Mucosa of descending colon (tissue), 3 donors: ENCODE measurements at places on chromosomes 4 and X. TPM values are rescaled to one million over a fixed set of nuclear protein-coding genes. Genes with fewer than 3 reads are reported as not detected.

- no peak for DNase-seq
Observed at GRCh38 chr4:150768497-150768896, 186.5 kb downstream of the MAB21L2 start.

GRCh38 chrX:41350150-41350975 is 16.4 kb downstream of the DDX3X start:
- no peak for DNase-seq

GRCh38 chrX:111504941-111505340 is 6.5 kb upstream of the SERTM2 start:
- DNase-seq, result no peak

DNA sequence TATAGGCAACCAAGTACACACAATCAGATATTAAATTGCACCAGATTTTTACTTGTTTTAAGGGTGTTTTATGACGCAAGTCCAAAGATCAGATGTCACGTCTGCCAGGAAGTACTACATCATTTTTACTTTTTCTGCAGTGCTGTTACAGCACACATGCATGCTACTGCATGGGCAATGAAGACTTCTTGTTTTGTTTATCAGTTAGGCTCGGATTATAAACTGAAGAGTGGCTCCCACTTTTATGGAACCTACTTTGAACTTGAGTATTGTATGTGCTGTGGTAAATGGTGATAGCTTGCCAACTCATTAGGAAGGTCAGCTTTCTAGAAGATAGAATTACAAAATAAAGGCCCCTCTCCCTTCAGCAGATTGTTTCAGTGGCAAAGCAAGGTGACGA is 131.6 kb downstream of the CEP135 start:
- no peak for DNase-seq

DNA sequence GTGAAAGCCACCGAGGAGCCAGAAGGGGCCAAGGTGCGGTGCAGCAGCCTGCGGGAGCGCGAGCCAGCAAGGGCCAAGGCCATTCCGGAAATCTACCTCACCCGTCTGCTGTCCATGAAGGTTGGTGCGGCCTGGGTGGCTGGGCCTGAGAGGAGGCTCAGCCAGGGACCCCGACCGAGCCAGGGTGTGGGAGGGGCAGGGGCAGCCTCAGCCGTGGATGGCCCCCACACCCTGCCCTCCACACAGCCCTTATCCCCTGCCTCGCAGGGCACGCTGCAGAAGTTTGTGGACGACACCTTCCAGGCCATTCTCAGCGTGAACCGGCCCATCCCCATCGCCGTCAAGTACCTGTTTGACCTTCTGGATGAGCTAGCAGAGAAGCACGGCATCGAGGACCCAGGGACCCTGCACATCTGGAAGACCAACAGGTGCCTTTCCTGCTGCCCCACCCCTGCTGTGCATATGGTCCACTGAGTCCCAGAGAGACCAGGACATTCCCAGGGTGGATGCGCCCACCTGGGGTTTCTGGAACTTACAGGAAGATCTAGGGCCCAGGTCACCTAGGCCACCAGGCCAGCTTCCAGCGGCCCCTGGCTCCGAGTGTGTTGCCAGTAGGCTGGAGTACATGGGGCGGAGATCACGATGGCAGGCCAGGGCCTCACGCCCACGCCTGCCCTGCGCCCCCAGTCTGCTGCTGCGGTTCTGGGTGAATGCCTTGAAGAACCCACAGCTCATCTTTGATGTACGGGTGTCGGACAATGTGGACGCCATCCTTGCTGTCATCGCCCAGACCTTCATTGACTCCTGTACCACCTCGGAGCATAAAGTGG is 3.4 kb upstream of the SRPK3 start:
- DNase-seq, result no peak

GRCh38 chrX:65589304-65589703 is 54.7 kb upstream of the LAS1L start:
- no peak for DNase-seq

DNA sequence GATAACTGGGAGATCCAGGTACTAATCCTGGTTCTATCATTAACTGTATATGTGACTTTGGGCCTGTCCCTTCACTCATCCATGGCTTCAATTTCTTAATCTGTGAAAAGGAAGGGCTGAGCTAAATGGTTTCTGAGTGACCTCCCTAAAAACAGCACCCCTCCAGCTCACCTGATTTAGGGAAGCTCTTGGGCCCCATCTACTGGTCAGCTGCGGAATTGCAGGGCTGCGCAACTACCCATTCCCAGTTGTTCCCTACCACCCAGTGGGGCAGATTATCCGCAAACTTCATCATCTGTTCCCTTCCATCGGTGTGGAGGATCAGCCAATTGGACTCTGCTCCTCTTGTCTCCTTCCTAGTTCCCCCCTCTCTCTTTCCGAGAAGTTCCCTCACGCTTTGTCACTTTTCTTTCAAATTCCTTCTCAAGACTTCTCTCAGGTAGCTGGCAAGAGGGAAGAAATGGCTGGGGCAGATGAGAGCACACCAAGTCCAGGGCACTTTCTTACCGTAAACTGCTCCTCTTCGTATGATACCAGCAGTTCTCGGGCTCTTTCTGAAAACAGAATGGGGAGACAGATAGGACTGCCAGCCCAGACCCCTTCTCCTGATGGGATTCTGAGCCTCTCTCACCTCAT is 5.8 kb downstream of the LAS1L start:
- peak; percentile 64 for DNase-seq

- no peak for DNase-seq
Observed at GRCh38 chrX:124346877-124347241, 496 bp downstream of the SH2D1A start.

- no peak for DNase-seq
Observed at GRCh38 chr4:168550064-168550766, 53.4 kb downstream of the PALLD start.

The CYLC1 gene
- not detected for total RNA-seq

GRCh38 chr4:145417348-145418130 is 64.1 kb upstream of the SMAD1 start:
- no peak for DNase-seq

DNA sequence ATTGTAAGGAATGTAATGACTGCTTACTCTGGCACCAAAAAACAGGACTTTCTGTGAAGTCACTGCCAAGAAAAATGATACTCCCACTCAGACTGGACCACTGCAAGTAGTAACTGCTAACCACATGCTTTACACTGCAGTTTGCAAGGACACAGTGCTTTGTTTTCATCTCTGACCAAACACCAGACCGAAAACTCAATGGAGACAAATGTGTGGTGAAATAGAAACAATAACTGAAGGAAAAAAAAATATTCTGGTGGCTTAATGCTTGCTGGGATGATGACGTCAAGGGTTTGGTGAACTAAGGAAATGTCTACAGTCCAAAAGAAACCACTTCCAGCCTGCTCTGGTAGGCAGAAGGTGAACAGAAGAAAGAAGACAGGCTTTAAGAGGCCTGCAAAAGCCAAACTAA is 13.2 kb downstream of the GPC4 start:
- DNase-seq, result no peak

DNA sequence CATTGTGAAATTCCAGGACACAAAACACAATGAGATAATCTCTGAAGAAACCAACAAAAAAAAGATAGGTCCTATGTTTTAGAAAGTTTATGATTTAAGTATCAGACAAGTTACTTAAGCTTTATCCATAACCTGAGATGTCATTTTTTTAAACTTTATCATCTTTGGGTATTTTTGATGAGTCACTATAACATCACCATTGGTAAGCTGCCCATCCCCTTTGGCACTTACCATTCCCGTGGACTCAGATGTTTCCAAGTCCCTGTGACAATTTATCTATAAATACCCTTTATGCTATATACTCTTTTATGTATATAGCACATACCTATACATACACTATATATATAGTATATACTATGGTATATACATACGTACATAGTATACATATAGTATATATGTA is 198.9 kb upstream of the GEMIN8 start:
- DNase-seq, result no peak

The GNRHR gene
- not detected for total RNA-seq

DNA sequence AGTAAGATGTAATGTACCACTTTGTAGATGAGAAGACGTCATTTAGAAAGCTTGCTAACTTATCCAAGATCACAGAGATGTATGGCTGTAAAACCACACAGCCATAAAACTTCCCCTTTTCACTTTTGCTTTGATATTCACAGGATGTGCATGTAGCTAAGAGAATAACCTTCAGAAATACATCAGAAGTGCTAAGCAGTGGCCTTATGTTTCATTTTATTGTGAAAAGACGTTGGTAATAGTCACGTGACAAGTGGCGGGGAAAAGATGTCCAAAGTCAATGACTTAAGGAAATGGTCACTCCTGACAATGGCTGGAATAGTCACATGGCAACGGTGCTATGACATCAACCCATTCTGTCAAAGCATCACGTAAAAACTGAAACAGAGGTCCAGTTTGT is 12.9 kb upstream of the WDR17 start:
- DNase-seq, result no peak

DNA sequence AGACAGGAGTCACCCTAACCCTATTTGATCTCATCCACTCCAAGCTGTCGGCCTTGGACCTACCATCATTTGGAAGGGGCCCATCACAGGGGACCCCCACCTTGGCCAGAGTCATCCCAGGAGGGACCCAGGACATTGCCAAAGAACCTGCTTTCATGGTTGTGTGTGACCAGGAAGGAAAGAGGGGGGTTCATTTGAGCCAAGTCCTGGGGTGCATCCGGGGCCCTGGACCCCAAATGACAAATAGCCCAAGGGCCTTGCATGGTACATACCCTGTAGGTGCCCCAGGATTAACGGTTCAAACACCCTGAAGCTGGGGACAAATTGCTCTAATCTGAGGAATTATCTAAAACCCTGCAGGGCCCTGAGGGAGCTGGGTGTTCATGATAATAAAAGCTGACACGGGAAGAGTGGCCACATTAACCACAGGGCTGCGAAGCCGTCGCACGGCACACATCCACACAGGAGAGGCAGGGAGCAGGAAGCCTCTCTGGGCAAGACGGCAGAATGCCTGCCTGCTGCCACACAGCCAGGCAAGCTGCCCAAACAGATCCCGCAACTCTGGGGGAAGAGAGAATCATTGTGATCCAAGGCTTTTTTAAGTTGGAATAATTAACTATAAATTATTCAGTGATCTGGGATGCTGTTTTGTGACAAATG is 28.2 kb upstream of the PPP2R2C start:
- no peak for DNase-seq

GRCh38 chr4:13994016-13994415 is 366.5 kb upstream of the BOD1L1 start:
- DNase-seq, result no peak

- DNase-seq, result no peak
Observed at GRCh38 chr4:102114118-102114630, 231.1 kb downstream of the SLC39A8 start.

DNA sequence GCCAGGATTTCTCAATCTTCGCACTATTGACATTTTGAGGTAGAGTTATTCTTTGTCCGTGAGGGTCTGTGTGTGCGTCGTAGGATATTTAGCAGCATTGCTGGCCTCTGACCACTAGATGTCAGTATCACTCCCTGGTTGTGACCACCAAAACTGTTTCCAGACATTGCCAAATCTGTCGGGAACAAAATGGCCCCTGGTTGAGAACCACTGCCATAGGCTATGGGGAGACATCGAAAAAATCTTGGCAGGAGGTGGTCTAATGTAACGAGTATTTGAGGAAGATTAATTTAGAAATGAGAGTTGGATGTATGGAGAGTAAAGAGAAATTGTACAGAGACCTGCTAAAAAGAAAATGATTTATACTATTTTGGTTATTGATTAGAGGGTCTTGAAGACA is 108.4 kb downstream of the DOCK11 start:
- no peak for DNase-seq

The NAA11 gene
- total RNA-seq, result not detected

DNA sequence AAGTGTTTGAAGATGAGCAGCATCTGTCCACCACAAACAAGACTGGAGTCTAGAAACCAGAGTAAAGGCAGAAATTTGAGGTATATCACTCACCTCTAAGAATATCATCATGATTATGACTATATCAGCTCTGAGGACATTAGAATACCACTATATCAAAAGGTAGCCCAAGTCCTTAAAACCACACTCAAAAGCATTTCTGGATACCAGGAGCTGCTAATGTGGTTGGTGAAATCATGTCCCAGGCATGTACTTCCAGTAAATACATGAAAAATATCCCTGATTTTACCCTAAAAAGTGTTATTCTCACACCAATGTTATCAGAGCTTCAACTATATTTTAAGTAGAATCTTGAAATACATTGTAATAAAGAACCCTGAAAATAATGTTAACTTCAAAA is 136.3 kb upstream of the SMAD1 start:
- DNase-seq, result no peak

The STATH gene
- total RNA-seq, result not detected

DNA sequence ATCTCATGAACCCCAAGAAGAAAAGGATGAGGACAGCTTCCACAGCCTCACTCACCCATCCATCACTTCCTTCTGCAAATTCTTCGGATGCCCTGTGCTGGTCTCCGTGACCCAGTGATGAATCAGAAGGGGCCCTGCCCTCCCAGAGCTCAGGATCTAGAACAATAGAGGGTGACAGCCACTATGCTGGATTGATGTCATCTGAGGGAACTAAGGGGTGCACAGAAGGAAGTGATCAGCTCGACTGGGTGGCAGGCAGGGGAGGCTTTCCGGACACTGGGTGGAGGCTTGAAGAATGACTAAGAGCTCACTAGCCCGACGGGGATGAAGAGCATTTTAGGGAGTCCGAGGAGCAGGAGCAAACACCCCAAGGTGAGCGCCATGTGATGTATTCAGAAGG is 1.4 kb upstream of the ZNF185 start:
- no peak for DNase-seq

DNA sequence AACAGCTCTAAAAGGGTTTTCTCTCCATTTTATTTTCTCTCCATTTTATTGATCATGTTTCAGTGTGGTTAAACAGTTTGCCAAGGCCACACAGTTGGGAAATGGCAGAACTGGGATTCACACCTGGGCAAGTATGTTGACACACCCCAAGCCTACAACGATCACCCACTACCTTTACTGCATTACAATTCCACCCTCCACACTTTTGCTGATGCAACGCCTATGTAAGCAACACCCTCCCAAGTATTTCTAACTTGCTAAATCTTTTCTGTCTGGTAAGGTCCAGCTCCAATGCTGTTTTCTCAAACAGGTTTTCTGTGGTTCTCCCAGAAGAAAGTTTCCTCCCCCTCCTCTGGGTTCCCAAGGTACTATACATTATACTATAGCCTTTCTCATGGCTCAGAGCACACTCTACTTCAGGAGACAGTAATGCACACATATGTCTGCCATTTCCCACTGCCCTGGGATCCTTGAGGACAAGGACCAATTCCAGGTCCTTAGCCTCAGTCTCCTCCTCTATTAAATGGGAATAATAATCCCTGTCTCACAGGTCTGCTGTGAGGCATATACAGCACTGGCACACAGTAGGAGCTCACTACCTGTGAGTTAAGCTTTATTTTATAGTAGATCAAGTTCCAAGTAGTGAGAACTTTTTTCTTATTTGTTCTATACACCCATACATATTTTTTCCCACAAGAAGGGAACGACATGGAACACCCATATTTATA is 27.9 kb downstream of the IQSEC2 start:
- DNase-seq, result no peak

- DNase-seq, result no peak
Observed at GRCh38 chrX:56784666-56785065, 55.6 kb downstream of the NBDY start.
